ENCODE measurements at places on chromosomes 6 and 20.
A peak's percentile ranks its signal among the peaks of the same experiment; 100 is the strongest.

DNA sequence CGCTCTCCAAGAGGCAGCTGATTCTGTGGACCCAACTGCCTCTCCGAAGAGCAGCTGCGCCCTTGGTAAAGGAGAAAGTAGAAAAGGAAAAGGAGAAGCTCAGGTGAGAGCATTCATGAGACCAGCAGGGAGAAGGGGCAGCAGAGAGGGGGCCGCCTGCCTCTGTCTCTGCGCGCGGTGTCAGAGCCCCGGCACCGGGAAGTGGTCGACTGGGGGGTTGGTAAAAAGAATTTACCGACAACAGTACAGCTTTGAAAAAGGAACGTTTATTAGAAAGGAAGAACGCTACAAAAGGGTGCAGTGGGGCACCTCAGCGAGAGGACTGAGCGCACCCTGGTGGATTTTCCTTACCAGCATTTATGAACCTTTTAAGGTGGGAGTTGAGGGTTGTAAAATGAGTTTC is 61.9 kb downstream of the GPR6 start:
- peak; percentile 74 for DNase-seq

DNA sequence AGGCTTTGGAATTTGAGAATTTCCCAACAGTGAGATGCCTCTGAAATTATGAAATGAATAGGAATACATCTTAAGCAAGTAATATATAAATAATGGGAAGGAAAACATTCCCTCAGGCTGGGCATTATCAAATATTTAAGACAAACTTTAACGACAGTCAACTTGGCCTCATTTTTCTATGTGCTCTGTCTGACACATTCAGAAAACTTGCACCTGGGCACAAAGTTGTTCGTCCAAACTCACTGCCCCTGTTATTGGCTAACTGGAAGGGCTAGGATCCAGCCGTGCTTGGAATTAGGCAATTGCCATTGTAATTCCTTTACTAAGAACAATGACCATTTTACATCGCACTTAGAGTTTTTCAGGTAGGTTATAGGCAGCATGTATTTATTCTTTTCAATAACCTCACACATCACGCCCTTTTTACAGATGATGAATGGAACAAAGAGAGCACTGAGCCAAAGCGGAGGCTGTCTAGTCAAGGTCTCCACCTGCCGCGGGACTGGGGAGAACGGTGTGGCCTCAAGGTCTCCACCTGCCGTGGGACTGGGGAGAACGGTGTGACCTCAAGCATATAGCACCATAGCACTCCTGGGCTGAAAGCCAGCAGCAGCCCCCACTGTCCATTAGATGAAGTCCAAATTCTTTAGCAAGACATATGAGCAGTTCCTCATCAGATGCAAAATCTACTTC is 40.7 kb upstream of the FOXQ1 start:
- no peak for DNase-seq

- DNase-seq: no peak
Observed at GRCh38 chr6:100880149-100880852, 828 bp downstream of the ASCC3 start.

DNA sequence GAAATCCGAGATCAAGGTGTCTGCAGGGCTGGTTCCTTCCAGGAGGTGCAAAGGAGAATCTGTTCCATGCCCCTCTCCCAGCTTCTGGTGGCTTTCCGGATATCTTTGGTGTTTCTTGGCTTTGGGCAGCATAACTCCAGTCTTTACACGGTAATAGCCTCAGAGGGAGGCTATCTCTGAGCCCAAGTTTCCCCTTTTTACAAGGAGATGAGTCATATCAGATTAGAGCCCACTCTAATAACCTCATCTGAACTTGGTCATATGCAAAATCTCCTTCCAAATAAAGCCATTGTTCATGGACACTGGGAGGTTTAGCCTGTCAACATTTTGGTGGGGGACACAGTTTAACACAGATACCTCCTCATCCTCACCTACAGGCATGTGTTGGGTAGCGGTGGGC is 213.7 kb downstream of the ATXN1 start:
- DNase-seq: no peak

DNA sequence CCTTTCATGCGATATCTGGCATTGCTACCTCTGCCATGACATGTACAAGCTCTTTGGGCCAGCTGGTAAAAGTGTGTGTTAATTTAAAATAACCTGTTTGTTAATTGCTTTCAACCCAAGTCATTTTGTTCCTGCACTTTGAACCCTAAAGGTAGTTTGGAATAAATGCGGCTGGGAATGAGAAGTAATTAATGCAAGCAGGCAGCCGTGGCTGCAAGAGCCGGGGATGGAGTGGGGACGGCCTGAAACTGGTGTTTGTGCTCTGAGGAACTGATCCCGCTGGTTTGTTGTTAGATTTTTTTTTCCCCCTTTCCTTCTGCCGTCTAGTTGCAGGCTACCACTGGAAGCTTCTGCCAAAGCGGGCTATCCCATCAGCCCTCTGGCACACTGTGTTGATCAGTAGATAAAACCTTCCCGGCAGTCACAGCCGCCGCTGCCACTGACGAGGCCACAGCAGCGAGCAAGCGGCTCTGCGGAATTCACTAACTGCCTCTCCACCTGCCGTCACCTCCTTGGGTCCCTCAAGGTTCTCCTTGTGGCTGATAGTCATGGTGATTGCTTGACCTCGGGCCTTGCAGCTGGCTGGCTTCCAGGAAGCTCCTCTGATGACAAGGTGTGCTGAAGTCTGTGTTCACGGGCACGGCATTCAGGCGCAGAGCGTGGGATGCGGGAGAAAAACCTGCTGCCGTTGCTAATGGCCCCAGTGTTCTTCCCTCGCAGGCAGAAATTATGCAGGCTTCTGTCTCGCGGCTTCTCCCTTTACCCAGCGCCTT is 315.9 kb downstream of the TFAP2A start:
- DNase-seq: no peak

GRCh38 chr20:12098421-12098820 is 180.7 kb downstream of the BTBD3 start:
- DNase-seq: no peak

DNA sequence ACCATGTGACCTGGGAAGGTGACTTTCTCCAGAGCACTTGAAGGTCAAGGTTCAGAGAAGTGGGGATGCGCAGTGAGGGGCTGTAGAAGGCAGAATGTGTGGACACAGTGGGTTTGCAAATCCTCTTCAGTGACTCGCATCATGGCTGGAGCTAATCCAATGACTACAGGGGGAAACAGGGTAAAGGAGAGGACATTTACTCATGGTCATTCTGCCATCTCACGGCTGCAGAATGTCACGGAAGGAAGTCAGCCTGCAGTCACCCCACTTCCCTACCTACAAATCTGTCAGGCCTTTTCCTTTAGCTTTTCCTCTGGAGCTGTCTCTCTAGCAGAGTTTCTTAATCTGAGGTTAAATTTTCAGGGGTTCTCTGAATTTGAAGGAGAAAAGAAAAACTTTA is 337.6 kb downstream of the CDC5L start:
- DNase-seq: no peak

DNA sequence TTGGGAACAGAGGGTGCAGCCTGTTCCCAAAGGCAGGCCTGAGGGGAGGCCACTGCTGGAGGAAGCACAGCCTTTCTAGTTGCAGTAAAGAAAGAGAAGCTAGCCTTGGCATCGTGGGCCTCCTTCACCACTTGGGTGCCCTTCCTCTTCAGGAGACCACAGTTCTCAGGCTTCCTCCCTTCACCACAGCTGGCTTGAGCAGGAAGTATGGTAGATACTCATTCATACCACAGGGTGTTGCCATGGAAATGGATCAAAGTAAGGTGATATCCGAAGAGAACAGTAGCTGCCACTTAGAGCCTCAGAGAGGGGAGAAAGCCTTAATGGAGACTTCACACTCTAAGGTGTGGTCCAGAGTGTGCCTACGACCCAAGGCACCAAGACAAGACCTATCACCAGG is 120.4 kb upstream of the RIPOR2 start:
- DNase-seq: peak; percentile 91

DNA sequence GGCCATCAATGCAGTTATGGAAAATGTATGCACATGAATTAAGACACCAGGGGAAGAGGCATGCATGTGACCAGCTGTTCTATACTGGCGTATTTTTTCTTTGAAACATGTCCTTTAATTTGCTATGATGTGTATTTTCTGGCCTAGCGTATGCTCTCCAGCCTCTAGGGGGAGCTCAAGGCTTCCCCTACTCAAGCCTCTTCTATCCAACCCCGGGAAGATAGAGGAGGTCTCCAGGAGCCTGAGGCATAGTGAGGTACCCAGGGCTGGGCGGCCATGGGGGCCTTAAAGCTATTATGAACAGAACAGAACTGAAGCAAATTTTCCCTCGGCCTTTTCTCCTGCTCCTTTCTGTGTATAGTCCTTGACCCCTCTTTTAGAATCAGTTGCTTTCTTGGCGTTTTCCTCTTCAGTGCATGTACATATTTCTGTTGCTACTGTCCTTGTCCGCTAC is 528.9 kb downstream of the MAFB start:
- DNase-seq: peak; percentile 36
